ENCODE measurements at places on chromosomes 2 and 18. TPM values are rescaled to one million over a fixed set of nuclear protein-coding genes. Genes with fewer than 3 reads are reported as not detected.

GRCh38 chr2:192515937-192516336, 321.2 kb upstream of the TMEFF2 start:
- no peak for DNase-seq

DNA sequence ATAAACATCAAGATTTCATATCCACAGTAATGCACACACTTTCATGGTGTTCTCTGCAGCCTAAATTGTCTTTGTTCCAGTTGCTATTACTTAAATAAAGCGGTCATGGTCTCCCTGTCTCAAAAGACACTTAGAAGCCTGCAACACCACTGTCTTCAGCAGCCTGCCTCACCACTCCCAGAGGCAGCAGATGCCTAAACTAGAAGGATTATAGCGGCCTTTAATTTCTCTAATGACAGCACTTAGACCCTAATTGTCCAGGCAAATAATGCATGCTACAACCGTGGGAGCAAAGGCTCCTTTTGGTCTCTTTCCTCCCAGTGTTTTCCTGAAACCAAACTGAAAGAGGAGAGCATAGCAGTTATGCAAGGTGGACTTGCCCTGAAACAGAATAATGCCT, 248.8 kb upstream of the SLC39A10 start:
- no peak for DNase-seq

GRCh38 chr18:36451454-36452251, 154.1 kb downstream of the FHOD3 start:
- no peak for DNase-seq

- no peak for DNase-seq
These were observed 10.5 kb upstream of the SAG start for GRCh38 chr2:233297076-233297475.

GRCh38 chr18:59577386-59577655, 119.9 kb downstream of the CCBE1 start:
- DNase-seq, result no peak

DNA sequence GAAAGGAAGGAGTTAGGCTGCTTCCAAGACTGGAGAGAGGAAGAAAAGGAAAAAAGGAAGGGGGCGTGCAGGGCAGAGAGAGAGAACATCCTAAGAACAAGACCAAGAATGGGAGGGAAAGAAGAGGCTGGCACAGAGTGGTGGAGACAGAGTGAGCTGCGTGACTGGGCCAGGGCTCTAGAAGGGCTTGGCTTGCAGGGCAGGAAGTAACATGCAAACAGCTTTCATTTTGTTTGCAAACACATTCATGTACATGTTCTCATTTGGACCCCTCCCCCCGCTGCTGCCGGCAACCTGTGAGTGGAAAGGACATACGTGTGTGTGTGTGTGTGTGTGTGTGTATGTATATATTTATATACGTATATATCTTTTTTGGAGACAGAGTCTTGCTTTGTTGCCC, 46.8 kb upstream of the DNMT3A start:
- DNase-seq, result no peak

DNA sequence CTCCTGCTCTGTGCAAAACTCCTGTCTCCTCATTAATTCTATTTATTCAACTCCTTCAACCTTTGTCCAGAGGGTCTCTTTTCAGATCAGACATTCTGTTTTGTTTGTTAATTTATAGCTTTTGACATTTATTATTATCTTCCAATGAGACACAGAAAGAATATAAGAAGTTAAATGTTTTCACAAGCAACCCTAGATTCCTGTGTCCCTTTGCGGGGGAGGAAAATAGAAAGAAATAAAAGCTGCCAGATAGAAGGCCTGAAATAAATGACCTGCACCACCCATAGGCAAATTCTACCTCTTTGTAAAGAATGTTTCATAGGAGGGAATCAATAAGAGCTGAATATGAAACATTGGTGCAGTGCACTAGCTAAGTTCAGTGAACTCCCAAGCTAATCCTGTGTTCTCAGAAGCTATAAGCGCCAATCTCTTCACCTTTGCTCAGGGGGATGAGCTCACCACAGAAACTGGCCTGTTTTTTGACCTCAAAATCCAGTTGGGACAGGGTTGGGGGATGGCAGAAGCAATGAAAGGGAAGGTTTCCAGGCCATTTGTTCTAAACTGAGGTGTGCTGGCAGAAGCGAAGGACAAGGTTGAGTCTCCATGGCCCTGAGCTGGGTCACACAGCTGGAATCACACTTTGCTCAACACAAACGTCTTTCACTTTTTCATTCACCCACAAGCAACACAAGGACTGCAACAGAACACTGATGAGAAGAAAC, 258.6 kb downstream of the NRXN1 start:
- no peak for DNase-seq

- no peak for DNase-seq
These were observed 120.6 kb upstream of the BOD1L2 start for GRCh38 chr18:57026316-57026715.

DNA sequence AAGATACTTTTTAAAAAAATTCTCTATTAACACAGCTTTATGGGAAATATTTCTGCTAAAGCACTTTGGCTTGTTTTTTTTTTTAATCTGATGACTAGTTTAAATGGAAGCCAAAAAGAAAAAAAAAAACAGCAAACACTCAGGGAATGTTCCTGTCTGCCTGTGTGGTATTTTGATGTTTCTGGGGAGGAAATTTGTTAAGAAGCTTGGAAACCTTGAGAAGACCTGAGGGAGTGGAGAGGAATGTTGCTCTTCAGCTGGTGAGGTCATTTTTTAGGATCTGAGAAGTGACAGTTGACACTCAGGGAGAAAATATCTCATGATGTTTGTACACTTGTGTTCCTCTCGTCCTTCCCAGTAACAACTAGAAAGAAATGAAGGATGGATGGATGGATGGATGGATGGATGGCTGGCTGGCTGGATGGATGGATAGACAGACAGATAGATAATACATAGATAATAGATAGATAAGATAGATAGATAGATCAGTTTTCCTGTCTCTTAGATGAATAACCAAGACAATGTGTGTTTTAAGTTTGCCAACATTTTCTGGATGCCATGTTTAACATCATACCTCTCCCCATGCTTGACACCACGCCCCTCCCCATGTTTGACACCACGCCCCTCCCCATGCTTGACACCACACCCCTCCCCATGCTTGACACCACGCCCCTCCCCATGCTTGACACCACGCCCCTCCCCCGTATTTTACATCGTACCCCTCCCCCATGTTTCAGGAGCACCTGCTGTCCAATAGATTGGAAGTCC, 84.8 kb downstream of the CTIF start:
- DNase-seq, result peak; percentile 85

GRCh38 chr2:236665572-236666118, 96.0 kb downstream of the ACKR3 start:
- DNase-seq, result no peak

DNA sequence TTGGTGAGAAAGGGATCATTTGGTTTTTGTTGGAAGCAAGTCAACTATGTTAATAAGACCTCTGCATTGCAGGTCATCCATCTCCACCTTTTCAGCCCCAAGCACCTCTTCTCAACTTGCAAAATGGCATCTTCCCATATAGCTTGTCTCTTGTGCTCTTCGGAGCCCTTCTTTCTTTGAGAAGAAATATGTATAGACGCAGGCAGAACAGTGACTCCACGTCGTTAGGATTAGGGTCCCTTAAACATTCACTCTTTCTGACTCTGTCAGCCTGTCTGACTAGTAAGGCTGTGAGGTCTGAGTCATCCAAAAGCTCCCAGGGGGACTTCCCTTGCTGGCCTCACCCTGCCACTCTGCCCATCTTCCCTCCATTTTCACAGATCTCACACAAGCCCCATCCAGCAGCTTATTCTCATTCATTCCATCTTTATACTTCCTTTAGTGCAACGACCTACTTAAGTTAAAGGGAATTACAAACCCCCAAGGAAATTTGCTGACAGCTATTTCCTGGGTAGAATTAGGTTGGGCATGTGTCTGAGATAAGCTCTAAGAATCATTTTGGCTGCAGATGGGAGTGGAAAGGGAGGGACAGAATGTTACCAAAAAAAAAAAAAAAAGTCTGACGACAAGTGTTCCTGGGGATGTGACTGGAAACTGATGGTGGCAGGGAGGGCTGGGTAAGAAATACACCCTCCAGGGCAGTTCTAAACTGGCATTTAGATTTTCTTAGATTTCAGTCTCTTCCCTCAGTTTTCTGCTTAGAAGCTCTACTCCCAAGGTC, 37.7 kb upstream of the MEX3C start:
- no peak for DNase-seq

GRCh38 chr2:174771631-174772471, 7.6 kb upstream of the CHRNA1 start:
- DNase-seq, result peak; percentile 83

GRCh38 chr18:332007-332406, 64.2 kb upstream of the THOC1 start:
- no peak for DNase-seq

GRCh38 chr2:240402566-240403272, 32.7 kb upstream of the GPC1 start:
- no peak for DNase-seq

GRCh38 chr2:233053928-233054784, 6.0 kb upstream of the INPP5D start:
- DNase-seq, result no peak

GRCh38 chr18:77035380-77036187, 97.0 kb downstream of the MBP start:
- DNase-seq, result no peak

DNA sequence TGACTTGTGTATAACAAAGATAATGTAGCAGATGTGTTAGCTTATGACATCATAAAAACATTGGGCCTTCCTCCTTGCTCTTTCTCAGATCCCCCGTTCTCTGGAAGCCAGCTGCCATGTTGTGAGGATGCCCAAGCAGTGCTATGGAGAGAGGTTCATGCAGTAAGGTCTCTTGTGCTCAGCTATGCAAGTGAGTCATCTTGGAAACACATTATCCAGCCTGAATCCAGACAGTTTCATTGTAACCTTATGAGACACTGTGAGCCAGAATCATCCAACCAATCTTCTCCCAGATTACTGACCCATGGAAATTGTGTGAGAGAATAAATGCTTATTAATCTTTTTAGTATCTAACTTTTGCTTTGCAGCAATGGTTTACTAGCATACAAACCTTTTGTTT, 60.8 kb downstream of the ST6GAL2 start:
- no peak for DNase-seq

DNA sequence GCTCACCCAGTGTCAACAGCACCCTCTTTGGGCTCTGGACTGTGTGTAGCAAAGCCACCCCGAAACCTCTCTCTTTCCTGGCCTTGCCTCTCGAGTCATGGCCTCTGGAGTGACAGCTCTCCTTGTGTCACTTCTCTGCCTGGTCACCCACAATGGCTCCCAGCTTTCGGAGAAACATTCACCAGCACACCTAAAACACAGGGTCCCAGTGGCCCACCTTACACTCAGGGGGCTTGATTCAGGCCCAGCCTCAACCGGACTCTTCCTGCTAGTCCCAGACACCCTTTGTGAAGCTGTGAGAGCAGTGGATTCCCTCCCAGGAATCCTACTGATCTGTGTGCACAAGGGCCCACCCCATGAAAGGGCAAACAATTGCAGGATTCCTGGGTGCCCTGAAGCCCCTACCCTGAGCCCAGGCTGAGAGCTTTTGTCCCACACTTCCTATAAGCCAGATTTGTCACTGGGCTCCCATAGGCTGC, 137.2 kb upstream of the HAAO start:
- DNase-seq, result no peak

DNA sequence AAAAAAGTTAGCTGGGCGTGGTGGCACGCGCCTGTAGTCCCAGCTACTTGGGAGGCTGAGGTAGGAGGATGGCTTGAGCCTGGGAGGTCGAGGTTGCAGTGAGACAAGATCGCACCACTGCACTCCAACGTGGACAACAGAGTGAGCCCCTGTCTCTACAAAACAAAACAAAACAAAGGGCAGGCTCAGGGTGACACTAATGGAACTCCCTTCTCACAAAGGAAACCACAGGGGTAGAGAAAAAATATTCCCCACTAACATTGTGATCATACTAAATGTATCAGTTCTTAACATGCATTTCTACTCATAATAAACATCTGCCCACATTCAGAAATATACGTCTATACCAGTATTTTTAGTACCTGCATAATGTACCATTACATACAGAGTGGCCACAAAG, 21.1 kb downstream of the STAM2 start:
- DNase-seq, result no peak

DNA sequence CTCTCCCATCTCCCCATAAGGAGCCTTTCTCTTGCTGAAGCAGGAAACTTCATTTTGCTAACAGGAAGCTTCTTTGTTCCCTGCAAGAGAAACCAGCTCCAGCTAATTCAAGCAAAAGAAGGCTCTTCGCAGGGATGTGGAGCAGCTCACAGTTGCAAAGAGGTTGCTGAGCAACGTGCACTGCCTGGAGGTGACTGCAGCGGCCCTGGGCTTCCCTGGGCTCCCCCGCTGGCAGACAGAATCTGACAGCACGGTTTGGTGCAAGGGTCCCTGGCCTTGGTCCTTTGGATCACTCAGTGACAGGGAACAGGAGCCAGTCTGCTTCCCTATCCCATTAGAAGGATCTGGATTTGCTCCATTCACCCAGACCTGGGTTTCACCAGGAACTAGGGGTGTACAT, 25.8 kb downstream of the GPR55 start:
- no peak for DNase-seq

GRCh38 chr2:73281244-73281643, 3.0 kb downstream of the FBXO41 start:
- DNase-seq, result no peak

DNA sequence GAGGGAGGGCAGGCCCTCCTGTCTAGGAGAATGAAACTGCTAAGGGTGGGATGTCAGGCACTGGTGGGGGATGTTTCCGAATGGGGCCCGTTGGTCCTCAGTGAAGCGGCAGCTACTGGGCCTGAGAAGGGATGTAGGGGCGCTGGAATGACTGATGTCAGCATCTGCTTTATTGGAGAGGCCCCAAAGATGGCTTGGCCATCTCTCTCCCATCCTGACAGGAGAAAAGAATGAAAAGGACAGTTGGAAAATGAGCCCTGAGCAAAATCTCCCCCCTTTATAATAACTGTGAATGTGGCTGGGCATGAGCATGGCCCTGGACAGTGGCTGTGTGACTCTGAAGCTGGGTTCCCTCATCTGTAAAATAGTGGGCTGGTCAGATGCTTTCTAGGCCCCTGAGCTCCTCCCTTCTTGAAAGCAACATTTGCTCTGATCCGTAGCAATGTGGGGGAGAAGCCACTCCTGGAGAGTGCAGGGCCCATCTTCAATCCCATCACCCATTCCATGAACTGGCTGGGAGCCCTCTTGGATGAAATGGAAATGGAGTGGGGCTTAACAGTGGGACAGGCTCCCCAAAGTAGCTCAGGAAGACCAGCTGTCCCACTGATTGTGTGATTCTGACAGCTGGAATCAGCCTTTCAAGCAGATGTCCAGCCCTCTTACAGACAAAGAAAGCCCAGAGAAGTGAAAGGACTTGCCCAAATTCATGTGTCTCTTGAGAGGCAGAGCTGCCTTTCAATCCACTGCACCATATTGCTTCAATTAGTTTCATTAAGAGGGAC, 232.7 kb upstream of the SMAD2 start:
- DNase-seq, result no peak

- DNase-seq, result peak; percentile 58
These were observed 188.6 kb upstream of the FN1 start for GRCh38 chr2:215624423-215624829.

MAP3K19 gene
- total RNA-seq, result not detected

APCDD1 gene
- not detected for total RNA-seq

RFX8 gene
- 2.9 TPM for total RNA-seq

TRIM43 gene
- total RNA-seq, result not detected

NEU4 gene
- not detected for total RNA-seq

OR6B2 gene
- not detected for total RNA-seq

ZSWIM2 gene
- not detected for total RNA-seq

IL1RN gene
- not detected for total RNA-seq

SUPT7L gene
- total RNA-seq, result 27.0 TPM

ITGA6 gene
- 138 TPM for total RNA-seq

AMER3 gene
- total RNA-seq, result not detected

LTBP1 gene
- 232 TPM for total RNA-seq

DYNC2LI1 gene
- 12.9 TPM for total RNA-seq

ZNF892 gene
- total RNA-seq, result 0.57 TPM

KRTCAP3 gene
- not detected for total RNA-seq

FSIP2 gene
- total RNA-seq, result not detected
